CD4-positive, alpha-beta memory T cell (primary cell): ENCODE measurements at places on chromosomes 5 and 9.

DNA sequence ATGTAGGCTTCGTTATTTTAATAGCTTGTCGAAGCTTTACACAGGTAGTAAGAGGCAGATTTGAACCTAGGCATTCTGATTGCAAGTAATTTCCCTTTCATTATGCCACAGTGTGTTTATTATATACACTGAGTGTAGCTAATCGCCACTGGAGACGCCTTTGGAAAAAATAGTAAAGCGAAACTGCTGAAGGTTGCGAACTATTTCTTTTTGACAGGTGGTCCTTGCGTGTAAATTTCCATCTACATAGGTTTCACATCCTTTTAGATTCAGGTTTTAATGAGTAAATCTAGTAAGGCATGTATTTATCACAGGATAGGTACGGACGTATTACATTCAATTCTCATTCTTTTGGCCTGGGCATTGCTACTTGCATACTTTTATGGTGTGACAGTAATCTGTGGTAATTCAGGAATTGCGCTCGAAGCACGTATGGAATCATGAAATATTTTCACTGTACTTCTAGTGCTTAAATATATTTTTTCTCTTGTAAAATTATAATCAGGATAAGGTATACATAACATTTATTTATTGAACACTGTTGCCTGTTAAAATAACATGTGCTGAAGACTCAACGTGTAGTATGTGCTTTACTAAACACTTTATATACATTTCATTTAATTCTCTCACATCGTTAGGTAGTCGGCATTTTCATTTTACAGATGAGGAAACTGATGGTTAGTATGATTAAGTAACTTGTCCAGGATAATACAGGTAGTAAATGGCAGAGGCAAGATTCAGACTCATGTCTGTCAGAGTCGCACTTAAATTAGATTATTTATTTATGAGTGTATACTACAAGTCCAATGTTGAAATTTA, 1.8 kb downstream of the MARCHF6 start:
- DNase-seq = no peak

DNA sequence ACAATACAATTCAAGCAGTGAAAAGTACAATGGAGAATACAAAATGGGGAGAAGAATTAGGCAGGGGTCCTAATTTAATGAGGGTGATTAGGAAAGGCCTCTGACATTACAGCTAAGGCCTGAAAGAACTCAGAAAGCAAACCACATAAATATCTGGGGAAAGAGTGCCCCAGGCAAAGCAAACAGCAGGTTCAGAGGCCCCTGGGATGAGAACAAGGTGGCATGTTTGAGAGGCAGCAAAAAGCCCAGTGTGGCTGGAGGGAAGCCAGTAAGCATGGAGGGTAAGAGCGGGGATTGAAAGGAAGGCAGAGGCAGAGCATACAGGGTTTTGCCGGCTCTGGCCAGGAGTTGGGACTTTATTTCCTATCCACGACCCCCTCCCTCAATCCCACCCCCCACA, 33.4 kb upstream of the VDAC1 start:
- DNase-seq = no peak

- DNase-seq = no peak
These were observed 18.9 kb upstream of the DUSP1 start for GRCh38 chr5:172789687-172790495.

- DNase-seq = no peak
These were observed 276.3 kb downstream of the EPB41L4A start for GRCh38 chr5:112142769-112143270.

DNA sequence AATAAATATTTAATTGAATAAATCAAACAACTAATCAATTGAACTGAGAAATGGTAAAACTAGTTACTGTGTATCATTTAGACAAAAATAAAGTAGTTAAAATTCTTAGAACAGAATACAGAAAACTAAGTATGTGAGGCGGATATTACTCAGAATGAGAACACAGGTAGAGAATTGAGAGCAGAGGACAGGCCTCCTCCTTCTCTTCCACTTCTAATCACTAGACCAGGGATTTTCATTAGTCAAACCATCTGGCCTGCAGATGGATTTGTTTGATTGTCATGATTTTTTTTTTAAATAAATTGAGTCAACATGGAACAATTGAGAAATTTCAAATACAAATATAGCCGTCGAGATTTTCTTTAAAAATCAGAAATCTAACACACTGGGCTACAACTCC, 198.6 kb upstream of the HMHB1 start:
- DNase-seq = no peak

DNA sequence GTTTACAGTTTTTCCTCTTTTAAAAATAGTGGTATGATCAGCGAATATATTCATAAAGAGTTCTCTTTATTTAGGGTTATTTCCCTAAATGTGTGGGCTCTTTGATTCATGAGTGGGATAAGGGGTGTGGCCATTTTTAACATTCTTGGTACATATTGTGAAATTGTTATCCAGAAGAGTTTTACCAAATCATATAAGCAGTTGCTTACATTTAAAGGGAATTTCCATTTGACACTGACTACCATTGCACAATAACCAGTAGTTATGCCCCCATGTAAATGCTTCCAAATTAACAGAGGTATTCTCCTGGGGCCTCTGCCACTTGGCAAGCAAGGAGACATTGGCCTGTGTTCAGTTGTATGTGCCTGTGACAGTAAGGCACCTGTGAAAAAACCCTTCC, 27.2 kb downstream of the SLC25A48 start:
- DNase-seq = no peak

DNA sequence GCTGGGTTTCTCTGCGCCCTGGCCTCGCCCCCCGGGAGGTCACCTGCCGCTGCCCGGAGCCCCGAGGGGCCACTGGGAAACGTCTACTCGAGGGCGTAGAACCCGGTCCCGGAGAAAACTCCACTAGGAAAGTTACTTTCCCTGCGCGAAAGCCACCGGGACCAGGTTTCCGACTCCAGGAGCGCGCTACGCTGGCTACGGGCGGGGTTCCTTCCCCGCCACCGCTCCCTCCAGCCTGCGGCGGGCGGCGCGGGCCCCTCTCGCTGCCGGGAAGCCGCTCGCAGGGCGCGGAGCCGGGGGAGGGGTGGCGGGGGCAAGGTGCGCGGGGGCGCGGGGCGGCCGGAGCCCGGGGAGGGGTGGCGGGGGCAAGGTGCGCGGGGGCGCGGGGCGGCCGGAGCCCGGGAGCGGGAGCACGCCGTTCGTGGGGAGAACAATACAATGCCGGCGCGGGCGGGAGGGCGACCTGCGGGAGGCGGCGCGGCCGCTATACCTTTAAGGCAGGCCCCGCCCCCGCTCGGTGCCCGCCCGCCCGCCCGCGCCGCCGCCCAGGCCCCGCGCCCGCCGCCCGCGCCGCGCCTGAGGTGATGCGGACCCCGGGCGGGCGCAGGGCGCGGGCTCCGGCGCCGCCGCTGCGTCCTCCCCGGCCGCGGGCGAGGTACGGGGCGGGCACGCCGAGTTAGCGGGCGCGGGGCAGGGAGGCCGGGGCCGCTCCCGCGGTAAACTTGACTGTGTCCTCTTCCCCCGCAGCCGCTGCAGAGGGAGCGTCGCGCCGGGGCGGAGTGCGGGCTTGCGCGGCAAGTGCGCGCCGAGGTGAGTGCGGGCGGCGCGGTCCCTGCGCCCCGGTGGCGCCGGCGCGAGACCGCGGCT, 278.1 kb downstream of the AOPEP start:
- peak; percentile 16 for DNase-seq

GRCh38 chr5:2251751-2252150, 369.0 kb upstream of the IRX4 start:
- no peak for DNase-seq

GRCh38 chr9:135038331-135038730, 49.1 kb upstream of the OLFM1 start:
- no peak for DNase-seq

GRCh38 chr9:119343059-119343990, 25.9 kb downstream of the BRINP1 start:
- no peak for DNase-seq

DNA sequence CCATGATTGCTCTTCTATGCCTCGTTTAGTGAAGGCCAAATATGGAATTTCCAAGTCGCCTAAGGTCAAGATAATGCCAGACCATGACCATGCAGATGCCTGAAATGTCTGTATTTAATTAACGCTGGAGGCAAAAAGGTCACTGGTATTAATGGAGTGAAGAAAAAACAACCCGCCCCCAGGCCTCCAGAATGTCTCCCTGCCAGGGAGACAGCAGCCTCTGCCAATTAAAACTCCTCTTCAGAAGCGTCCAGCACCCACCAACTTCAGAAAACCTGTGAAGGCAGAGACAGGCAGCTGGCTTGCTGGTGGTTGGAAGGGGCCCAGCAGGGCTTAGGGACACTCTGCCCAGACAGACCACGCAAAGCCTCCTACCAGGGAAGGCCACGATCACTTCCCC, 94.4 kb downstream of the VAV2 start:
- DNase-seq = no peak

- DNase-seq = no peak
These were observed 6.4 kb upstream of the SMIM32 start for GRCh38 chr5:136199408-136199807.

GRCh38 chr9:136646827-136647711, 15.6 kb upstream of the EGFL7 start:
- DNase-seq = no peak

DNA sequence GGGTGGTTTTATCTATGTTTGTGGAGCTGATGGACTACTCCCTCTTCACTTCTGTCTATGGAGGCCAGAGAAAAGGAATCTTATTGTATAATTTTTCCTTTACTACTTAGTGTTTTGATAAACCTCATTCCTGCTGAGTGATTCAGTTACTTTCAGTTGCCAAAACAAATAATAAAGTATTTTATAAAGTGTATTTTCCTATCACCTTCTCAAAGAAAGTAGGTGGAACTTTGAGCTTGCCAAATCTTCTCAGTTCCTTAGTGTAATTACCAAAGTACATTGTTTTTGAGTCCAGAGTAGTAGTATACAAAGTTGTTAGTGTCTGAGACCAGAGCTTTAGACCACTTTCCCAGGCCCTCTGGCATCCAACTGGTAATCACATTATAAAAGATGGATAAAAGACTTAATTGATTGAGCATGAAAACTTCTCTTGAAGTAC, 13.5 kb downstream of the RABGAP1 start:
- no peak for DNase-seq

- DNase-seq = no peak
These were observed 15.2 kb downstream of the HTR4 start for GRCh38 chr5:148639081-148639480.

GRCh38 chr5:78586251-78586650, 62.3 kb downstream of the LHFPL2 start:
- DNase-seq = no peak

DNA sequence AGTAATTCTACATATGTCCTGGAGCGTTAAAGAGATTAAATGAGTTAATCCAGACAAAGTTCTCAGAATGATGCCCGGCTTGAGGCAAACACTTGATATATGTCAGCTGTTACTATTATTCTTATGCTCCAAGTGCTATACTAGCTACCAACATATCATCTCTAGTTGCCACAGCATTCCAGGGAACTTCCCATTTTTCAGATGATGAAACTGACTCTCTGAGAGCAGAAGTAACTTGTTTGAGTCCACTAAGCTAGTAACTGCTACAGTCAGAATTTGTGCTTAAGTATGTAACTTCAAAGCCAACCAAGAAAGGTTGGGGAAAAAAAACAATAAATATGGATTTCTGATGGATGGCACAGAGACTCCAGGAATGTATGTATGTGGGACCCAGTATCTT, 98.1 kb downstream of the CDK5RAP2 start:
- DNase-seq = no peak
